ENCODE measurements at places on chromosomes 7 and 10. TPM values are rescaled to one million over a fixed set of nuclear protein-coding genes. Genes with fewer than 3 reads are reported as not detected.

DNA sequence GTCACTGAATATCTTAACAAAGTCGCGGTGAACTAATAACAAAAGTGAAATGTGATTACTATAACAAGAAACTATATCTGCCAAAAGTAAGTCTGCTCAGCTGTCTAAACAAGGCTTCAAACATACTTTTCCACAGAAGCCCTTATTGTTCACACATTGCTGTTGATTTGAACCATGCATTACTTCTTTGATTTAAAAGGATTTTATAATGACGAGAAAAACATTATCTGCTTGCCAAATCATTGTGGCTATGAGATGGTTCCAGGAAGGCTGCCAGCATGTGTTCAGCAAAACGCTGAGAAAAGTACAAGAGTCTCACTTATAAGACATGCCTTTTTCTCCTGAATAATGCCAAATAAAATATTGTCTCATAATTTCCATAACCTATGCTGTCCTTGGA is 24.4 kb downstream of the RNF133 start:
- no peak for DNase-seq

DNA sequence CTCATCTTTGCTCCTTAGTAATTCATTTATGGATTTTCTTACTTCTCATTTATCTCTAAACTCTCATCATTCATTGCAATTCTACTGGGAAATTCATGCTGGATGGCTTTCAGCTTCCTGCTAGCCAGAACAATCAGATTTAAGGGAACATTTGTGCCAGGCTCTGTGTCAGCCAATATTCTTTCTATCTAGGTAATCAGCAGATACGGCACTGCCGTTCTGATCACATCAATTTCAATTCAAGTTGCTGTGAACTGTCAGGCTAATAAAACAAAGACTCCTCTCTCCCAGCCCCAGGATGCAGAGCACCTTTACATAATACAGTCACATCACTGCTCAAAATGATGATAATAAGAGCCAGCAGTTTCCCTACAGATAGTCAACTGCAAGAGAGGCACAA is 468.3 kb downstream of the SORCS1 start:
- no peak for DNase-seq

The CALN1 gene
- polyA plus RNA-seq: 0.22 TPM

DNA sequence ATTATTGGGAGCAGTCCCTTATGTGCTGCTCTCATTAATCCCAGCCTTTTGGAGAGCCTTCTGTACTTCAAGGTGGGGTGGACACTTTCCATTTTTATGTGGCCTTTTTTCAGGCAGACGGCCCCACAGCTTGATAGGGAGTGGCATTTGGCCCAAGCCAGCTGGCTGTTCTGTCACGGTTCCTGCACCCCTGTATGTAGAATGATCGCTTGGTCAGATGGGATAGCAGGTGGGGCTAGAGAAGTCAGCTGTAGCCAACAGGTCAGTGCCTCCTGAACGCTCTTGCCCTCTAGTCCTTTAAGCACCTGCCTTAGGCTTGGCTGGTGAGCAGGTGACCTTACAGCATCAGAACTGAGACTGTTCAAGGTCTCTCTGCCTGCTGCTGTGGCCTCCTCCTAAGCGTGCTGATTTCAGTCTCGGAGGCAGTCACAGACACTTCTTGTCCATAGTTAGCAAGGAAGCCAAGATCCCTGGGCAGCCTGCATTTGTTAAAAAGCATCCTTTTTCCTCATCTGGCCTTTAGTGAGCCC is 95.3 kb downstream of the LRRC4 start:
- DNase-seq: no peak

- no peak for DNase-seq
Observed at GRCh38 chr10:58857251-58857805, 319.1 kb upstream of the PHYHIPL start.

The ACHE gene
- polyA plus RNA-seq: 42.7 TPM

GRCh38 chr7:73715648-73716317 is 3.7 kb downstream of the STX1A start:
- DNase-seq: peak; percentile 83

DNA sequence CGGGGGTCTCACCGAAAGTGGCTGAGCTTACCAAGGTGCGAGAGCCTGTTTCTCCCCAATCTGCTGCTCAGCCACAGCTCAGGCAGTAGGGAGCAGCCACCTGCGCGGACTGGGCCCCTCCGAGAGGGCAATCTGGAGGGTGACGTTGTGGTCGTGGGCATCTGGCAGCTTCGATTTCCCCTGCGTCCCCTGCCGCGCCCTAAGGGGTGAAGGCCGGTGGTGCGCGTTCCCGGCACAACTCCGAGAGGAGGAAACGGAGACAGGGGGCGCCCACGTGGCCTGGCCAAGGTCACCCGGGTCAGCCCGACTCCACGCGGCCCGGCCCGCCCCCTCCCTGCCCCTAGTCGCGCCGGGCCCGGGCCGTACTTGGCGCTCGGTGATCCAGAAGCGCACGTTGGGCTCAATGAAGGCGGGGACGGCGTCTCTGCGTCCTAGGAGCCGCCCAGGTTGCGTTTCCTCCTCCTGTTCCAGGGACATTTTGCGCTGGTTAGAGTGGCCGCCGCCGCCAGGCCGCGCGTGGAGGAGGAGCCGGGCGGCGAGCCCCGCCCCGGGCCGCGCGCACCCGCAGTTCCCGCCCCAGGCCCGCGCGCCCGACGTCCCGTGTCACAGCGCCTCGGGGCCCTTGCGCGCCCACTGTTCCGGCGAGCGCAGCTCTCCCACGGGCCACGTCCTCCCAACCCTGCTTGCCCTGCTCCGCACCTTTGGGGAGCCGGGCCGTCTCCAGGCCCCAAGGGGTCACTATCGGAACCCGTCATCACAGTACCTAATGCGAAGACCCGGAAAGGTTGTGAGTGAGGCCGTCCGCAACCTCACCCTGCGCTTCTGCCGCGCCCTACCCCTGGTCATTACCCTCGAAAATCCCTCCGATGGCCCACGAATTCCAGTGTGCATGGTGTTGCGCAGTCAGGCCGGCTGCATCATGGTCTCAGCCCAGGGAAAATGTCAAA is at the start of gene SFXN4:
TSS of gene SFXN4 (minus strand) at position 544 of the 947 bp plus-strand sequence. CDS start at position 477, 67 bp downstream.
- peak; percentile 82 for DNase-seq

The PKD1L1 gene
- polyA plus RNA-seq: 0.15 TPM

The GIMAP8 gene
- not detected for polyA plus RNA-seq

The GRID2IP gene
- 0.11 TPM for polyA plus RNA-seq

DNA sequence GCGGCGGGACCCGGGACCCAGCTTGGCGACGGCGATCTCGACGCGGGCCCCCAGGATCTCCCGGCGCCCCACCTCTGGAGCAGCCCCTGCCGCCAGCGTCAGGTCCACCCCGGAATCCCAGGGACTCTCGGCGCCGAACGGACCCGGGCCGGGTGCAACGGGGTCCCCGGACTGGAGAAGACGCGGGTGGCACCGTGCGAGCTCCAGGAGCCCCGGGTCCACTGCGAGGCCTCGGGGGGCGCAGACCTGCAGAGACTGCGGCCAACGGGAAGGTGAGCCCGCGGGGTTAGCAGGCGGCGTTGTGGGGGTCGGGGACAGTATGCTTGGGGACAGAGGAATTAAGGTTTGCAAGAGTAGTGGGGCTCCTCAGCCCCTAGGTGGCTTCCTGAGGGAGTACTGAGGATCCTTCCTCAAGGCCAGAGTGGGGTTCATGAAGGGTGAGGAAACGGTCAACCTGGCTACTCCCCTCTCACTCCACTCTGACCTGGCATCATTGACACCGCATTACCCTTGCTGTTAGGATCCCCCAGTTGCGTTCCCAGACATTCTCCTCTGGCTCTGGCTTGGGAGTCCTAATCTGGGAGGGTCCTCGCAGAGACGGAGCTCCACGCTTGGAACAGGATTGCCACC is 353 bp downstream of the EPHB6 start:
- peak; percentile 14 for DNase-seq

- peak; percentile 89 for DNase-seq
Observed at GRCh38 chr7:150983893-150984368, 5.8 kb upstream of the KCNH2 start.

The NUTM2A gene
- 0.13 TPM for polyA plus RNA-seq
